ENCODE measurements at places on chromosomes 3 and 15. TPM values are rescaled to one million over a fixed set of nuclear protein-coding genes. Genes with fewer than 3 reads are reported as not detected.

Gene HDC
- total RNA-seq = not detected

Gene FAM3D
- total RNA-seq = 0.11 TPM

Gene TRIM42
- not detected for total RNA-seq

Gene LSG1
- total RNA-seq = 41.2 TPM

Gene ACP3
- total RNA-seq = not detected

Gene LAMB2
- 75.4 TPM for total RNA-seq

GRCh38 chr3:164351131-164351530 lies 727.2 kb downstream of the SI start:
- no peak for DNase-seq

DNA sequence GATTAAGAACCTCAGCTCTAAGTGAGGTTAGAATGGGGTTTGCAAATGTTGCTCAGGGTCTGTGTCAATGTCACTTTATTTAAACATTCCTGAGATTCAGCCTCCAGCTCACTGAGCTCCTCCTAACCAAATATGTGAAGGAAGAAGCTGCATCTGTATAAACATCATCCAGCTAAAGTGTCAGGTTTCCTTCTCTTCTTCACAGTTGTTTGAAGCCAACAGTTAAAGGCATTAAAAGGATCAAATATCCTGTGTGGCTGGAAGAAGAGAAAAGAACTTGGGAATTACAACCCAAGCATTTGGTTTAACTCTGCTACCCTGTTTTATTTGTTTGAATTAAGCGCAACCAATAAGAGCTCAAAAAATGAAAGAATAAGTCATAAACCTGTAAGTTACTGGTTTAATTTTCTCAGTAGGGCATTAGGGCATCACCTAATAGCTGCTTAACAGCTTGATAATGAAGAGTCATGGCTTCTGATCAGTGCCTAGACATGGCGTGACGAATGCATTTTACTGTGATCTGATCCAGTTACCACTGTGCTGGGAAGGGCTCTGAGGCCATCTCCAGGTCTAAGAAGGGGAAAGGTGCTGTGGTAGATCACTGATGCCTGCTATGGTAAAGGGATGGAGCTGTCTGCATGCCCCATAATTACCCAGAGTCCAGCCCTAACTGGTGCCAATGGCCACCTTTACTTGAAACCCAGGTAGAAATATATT lies 165.7 kb upstream of the TSC22D2 start:
- DNase-seq = no peak

DNA sequence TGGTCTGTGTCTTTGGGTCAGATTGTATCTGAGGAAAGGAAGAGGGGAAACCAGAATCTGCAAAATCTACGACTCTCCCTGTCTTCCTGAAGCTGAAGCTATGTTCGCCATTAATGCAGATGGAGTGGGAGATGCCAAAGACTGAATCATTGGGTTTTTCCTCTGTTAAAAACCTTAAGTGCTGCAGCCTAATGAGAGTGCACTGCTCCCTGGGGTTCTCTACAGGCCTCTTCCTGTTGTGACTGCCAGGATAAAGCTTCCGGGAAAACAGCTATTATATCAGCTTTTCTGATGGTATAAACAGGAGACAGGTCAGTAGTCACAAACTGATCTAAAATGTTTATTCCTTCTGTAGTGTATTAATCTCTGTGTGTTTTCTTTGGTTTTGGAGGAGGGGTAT lies 24.0 kb downstream of the RMDN3 start:
- DNase-seq = no peak

- DNase-seq = no peak
Observed at GRCh38 chr3:106114848-106115247, 246.0 kb upstream of the CBLB start.

- DNase-seq = no peak
Observed at GRCh38 chr3:15309662-15310335, 22.6 kb downstream of the SH3BP5 start.

- peak; percentile 49 for DNase-seq
Observed at GRCh38 chr15:92205255-92205739, 188.4 kb upstream of the ST8SIA2 start.

- no peak for DNase-seq
Observed at GRCh38 chr3:62329971-62330370, 43.4 kb downstream of the FEZF2 start.

- DNase-seq = no peak
Observed at GRCh38 chr15:77980098-77980497, 97.4 kb downstream of the TBC1D2B start.

- DNase-seq = peak; percentile 84
Observed at GRCh38 chr3:194369522-194370279, at the start of gene LRRC15. LRRC15 (minus strand) TSS chr3:194369743; CDS start chr3:194361043, 8,700 bp downstream.

DNA sequence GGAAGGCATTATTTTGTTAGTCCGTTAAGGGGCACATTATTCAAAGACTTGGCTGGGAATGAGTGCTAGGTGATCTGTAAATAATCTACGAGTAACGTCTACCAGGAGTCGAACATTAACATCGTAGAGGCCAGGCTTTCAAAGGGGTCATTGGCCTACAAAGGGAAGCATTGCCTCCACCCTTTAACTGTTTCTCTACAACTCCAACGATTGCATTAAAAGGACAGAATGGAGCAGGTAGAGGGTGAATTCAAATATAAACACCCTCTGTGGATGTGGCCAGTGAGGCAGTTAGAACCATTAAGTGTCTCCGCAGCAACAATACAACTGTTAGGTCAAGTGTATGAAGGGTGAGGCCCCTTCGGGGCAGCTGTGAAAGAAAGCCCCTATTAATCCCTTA lies 126.0 kb upstream of the LMOD3 start:
- no peak for DNase-seq

DNA sequence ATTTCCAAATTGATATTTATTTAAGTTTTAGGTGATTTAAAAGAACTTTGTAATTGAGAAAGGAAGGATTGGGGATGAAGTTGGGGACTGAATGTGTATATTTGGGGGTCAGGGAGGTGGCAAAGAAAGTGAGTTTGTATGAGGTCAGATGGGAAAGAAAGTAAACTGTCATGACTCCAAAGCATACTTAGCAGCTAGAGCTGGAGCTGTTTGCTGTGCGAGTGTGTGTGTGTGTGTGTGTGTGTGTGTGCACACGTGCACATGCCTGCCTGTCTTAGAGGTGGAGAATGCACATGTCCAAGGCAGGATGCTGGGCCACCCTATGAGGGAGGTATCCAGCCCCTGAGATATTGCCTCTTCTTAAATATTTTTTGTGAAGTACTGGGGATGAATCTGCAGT lies 21.0 kb downstream of the BOC start:
- DNase-seq = no peak

GRCh38 chr3:140391061-140391460 lies 286.8 kb upstream of the TRIM42 start:
- DNase-seq = no peak

DNA sequence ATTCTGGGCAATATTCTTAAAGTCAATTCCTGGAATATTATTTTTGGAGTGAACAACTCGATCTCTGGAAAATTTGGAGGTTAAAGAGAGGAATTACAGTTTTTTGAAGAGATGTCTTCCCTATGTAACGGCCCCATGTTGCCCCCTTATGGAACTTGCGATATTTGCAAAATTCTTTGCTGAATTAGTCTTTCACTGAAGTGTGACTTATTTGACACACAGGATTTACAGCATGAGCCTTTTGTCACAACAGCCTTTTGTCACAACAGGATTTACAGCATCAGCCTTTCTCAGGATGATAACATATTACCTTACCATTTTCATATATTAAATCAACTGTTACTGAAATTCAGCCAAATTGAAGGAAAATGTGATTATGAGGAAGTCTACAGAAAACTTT lies 37.8 kb upstream of the SPTSSB start:
- peak; percentile 74 for DNase-seq

- no peak for DNase-seq
Observed at GRCh38 chr3:67937498-67938118, 283.2 kb upstream of the SUCLG2 start.

GRCh38 chr15:74782259-74783071 lies 585 bp downstream of the CSK start:
- peak; percentile 72 for DNase-seq

- DNase-seq = peak; percentile 19
Observed at GRCh38 chr3:154217671-154218070, 96.5 kb downstream of the ARHGEF26 start.
